Mucosa of descending colon (tissue), 3 donors: ENCODE measurements at places on chromosomes 6 and 20.

GRCh38 chr20:57257701-57258453 lies 8.6 kb downstream of the BMP7 start:
- DNase-seq, result no peak

DNA sequence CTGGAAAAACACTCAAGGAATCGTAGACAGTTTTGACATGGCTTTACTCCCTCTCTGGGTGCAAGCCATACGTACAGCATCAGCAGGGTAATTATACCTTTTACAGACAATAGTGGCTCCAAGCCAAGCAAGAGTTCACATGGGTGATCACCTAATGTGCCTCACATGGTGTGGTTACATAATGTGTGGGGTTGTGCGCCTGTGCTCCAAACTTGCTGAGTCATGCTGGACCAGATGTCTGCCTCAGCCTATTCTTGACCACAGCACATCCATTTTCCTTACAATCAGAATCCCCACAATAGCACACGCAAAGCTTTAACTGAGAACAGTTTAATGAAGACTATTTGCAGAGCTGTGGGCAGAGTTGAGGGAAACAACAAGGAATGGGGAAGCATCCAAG lies 74.5 kb downstream of the ALDH8A1 start:
- no peak for DNase-seq

- no peak for DNase-seq
These were observed 233.6 kb downstream of the TTLL2 start for GRCh38 chr6:167558246-167559177.

GRCh38 chr20:8860011-8860495 lies 208.8 kb upstream of the PLCB4 start:
- no peak for DNase-seq

- peak; percentile 27 for DNase-seq
These were observed 90.9 kb upstream of the INSM1 start for GRCh38 chr20:20276811-20277530.
